ENCODE measurements at places on chromosomes 16 and 17.

- DNase-seq = no peak
Measured at GRCh38 chr17:38541281-38541680, 64.5 kb downstream of the SRCIN1 start.

GRCh38 chr17:7836596-7837407 is 2.8 kb downstream of the KDM6B start:
- DNase-seq = peak; percentile 95

DNA sequence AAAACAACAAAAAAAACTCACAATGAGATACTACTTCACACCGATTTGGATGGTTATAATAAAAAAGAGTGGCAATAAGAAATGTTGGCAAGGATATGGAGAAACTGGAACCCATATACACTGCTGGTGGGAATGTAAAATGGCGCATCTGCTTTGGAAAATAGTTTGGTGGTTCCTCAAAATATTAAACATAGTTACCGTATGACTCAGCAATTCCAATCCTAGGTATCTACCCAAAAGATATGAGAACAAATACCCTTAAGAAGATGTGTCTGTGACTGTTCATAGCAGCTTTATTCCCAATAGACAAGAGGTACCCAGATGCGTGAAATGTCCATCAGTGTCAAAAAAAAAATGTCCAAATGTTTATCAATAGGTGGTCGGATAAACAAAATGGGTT is 7.2 kb downstream of the CPPED1 start:
- no peak for DNase-seq

- DNase-seq = no peak
Measured at GRCh38 chr17:78127239-78127887, 1.2 kb downstream of the TMC6 start.

- no peak for DNase-seq
Measured at GRCh38 chr16:12152740-12153139, 176.2 kb downstream of the SNX29 start.

- no peak for DNase-seq
Measured at GRCh38 chr17:40024901-40025300, 9.7 kb downstream of the CSF3 start.

GRCh38 chr16:17162560-17162959 is 308.2 kb downstream of the XYLT1 start:
- no peak for DNase-seq

DNA sequence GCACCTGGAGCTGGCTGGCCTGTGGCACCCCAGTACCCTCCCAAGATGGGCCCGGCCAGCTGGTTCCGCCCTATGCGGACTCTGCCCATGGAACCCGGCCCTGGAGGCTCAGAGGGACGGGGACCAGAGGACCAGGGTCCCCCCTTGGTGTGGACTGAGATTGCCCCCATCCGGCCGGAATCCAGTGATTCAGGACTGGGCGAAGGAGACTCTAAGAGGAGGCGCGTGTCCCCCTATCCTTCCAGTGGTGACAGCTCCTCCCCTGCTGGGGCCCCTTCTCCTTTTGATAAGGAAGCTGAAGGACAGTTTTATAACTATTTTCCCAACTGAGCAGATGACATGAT is 12.0 kb downstream of the TBX21 start:
- no peak for DNase-seq

GRCh38 chr17:32266051-32266388 is 388 bp downstream of the RHBDL3 start:
- DNase-seq = no peak

GRCh38 chr17:77417575-77417974 is 276.8 kb downstream of the SEC14L1 start:
- no peak for DNase-seq

GRCh38 chr16:4247460-4247784 is 5.5 kb upstream of the SRL start:
- DNase-seq = no peak

GRCh38 chr16:89155184-89155679 is 16.3 kb upstream of the CDH15 start:
- no peak for DNase-seq

- no peak for DNase-seq
Measured at GRCh38 chr17:81148986-81149533, 16.2 kb upstream of the PVALEF start.

DNA sequence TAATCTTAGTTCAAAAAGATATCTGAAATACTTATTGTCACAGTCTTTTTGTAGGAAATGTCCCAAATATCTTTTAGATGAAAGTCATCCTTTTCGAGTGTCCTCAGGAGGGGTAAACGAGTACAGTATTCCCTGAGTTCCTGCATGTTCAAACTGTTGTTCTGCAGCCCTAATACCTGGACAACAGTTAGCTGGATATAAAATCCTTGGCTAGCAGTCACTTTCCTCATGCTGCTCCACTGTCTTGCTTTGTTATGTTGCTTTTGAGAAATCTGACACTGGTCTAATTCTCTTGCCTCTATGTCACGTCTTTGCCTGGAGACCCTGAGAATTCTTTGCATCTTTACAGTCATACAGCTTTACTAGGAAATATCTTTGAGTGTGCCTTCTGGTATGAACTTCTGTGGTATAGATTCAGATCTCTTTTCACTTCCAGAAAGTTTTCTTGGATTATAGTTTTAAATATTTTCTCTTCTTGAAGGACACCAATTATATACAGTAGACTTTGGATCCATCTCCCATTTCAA is 9.5 kb downstream of the MBTD1 start:
- DNase-seq = no peak

DNA sequence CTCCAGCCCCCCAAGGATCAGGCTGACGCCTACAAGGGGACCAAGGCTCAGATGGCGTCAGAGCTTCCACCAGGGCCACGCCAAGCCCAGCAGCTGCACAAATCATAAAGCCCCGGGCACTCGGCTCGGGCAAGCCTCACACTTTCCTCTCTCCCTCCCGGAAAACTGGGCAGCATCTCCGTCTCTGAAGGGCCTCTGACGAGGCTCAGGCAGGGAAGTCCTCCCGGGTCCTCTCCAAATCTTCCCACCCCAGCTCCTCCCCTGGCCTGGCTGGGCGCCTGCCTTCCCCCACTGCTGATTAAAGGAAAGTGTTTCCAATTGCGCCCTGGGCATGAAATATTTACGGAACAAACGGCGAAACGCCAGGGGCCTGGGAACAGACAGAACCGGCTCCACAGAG is 38.5 kb downstream of the PIEZO1 start:
- DNase-seq = peak; percentile 56

DNA sequence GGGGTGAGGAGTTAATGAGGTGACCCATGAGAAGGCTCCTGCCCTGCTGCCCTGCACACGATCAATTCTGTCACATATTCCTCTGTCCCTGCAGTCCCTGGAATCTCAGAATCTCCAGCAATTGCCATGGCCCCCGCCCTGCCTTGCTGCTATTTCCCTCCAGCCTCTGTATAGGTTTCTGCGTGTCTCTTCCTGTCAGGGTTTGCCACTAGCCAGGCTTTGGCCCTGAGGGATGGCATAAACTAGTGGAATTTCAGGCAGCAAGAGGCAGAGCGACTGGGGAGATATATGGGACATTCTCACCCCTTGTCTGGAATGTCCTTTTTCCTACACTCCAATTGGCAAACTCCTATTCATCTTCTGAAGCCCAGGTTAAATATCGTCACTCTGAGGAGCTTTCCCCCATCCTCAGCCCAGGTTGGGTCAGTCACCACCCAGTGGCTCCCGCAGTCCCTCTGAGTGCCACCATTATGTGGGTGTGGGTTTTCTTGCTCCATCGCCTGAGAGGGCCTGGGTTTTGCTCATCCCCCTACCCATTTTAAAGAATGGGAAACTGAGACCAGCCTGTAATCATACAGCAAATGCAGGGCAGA is 15.5 kb upstream of the NATD1 start:
- no peak for DNase-seq

DNA sequence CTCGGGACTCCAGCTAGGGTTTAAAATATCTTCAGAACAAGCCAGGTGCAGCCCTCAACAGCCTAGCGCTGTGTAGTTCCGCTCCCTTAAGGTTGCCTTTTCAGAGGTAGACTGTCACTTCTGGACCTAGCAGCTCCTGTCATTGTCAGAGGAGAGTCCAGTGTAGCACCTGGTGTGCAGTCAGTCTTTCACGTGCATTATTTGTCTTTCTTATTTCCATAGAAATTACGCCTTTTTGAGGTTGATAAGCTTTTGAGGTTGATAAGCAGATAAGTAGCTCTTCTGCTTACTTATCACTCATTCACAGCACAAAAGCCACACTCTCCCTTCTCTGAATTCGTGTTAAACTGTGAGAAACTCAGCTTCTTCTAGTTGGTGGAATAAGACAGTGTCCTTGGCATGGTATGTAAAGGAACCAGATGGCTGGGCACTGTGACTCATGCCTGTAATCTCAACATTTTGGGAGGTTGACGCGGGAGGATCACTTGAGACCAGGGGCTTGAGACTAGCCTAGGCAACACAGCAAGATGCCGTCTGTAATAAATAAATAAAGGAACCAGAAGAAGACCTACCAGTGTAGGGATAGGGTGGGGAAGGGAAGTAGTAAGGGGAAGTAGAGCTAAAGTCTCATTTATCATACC is 10.2 kb downstream of the EEF2K start:
- DNase-seq = peak; percentile 81

- no peak for DNase-seq
Measured at GRCh38 chr17:41680426-41681040, 8.2 kb upstream of the EIF1 start.

DNA sequence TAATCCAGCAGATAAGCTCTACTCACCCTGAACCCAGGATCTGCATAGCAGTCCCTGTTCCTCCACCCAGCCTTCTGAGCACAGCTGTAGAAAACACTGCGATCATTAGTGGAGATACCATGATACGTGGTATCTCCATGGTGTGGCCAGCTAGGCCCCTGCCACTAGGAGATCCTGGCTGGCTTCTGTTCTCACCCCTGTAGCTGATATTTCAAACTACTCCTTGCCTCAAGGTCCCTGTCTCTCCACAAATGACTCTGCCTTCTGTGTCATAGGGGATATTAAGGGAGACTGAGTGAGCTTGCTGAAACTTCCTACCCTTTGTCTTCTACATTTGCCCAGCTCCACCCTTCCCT is 44.3 kb downstream of the ERN1 start:
- DNase-seq = no peak

- DNase-seq = no peak
Measured at GRCh38 chr17:66304304-66305174, 2.1 kb downstream of the PRKCA start.

- no peak for DNase-seq
Measured at GRCh38 chr17:63918305-63918704, 334 bp downstream of the GH1 start.

DNA sequence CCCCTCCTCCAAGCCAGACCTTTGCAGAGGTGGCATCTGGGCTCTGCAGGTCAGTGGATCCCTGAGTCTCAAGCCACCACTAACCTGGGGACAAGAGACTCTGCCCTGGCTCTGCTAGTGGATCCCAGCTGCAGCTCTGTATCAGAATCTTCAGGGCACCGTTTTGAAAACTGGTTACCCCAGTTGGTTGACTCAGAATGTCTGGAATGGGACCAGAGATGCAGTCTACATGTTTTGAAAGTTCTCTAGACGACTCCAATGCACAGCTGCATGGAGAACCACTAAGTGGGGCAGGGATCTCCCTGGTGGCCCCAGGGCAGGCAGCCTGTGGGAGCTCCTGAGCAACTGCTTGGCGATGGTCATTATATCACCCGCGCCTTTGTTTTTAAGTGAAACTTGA is 34.1 kb upstream of the ADORA2B start:
- DNase-seq = no peak

DNA sequence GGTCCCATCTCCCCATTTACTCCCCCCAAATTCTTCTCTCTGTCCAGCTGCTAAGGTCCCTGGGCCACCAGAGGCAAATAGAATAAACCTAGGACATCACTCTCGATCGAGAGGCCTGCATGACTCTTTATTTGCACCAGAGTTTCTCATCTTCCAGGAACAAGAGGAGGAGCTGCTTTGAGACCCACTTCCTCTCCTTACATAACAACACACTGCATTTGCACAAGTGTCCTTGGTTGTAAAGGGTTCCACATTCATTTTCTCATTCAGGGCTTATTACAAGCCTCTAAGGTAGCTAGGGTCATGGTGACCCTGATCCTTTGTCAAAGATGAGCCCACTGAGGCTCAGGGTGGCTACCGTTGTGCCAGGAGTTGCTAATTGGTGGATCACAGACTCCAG is 38.1 kb upstream of the RHOT1 start:
- DNase-seq = no peak

GRCh38 chr17:1202291-1202690 is 22.5 kb upstream of the ABR start:
- no peak for DNase-seq

- DNase-seq = no peak
Measured at GRCh38 chr17:74391771-74392170, 24.5 kb downstream of the GPR142 start.

- no peak for DNase-seq
Measured at GRCh38 chr17:55757659-55758058, 6.8 kb downstream of the PCTP start.

DNA sequence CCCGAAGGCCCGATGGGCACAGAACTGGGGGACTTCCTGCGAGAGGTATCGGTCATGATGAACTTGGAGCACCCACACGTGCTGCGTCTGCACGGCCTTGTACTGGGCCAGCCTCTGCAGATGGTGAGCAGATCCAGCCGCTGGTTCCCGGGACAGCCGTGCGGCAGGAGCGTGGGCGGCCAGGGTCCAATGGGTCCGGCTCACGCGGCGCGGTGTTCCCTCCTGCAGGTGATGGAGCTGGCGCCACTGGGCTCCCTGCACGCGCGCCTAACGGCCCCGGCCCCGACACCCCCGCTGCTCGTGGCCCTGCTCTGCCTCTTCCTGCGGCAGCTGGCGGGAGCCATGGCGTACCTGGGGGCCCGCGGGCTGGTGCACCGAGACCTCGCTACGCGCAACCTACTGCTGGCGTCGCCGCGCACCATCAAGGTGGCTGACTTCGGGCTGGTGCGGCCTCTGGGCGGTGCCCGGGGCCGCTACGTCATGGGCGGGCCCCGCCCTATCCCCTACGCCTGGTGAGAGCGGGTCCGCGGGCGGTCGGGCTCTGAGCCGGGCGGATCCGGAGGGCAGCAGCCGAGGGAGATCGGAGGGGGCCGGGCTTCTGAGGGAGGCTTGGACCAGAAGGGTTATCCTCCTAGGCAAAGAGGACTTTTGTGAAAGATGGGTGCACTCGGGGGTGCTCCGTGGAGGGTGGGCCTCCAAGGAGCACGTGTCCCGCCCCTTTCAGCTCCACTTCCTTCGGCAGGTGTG is 3.0 kb downstream of the TNK1 start:
- no peak for DNase-seq

DNA sequence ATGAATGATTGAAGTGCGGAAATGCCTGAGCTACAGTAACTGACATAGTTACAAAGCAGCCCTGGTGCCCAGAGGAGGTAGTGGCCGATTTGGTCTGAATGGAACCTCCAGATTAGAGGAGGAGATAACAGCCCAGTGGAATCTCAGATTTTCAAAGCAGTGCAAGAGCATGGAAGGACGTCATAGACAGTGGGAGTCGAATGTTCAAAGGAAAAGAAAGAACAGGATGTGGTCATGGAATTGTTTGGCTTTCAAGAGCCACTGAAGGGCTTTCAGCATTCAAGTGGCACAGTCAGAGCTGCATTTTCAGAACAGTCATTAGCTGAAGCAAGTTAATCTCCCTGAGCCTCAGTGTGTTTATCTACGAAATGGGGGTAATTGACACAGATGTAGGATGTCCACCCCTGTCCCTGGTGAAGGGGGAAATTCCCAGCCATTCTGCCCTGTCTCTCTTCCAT is 104.6 kb upstream of the CACNG3 start:
- no peak for DNase-seq

- peak; percentile 3 for DNase-seq
Measured at GRCh38 chr16:27723711-27724481, 174.0 kb downstream of the KATNIP start.

- DNase-seq = no peak
Measured at GRCh38 chr17:77214743-77215142, 74.0 kb downstream of the SEC14L1 start.

- DNase-seq = no peak
Measured at GRCh38 chr16:70304892-70305448, 6.0 kb downstream of the DDX19B start.

- no peak for DNase-seq
Measured at GRCh38 chr17:78737332-78737731, 44.7 kb downstream of the CYTH1 start.

Data from NCI-H446 (cell line).